ENCODE measurements at places on chromosomes 5 and 9.

GRCh38 chr5:176817841-176818377 lies 7.5 kb downstream of the UNC5A start:
- DNase-seq: no peak

DNA sequence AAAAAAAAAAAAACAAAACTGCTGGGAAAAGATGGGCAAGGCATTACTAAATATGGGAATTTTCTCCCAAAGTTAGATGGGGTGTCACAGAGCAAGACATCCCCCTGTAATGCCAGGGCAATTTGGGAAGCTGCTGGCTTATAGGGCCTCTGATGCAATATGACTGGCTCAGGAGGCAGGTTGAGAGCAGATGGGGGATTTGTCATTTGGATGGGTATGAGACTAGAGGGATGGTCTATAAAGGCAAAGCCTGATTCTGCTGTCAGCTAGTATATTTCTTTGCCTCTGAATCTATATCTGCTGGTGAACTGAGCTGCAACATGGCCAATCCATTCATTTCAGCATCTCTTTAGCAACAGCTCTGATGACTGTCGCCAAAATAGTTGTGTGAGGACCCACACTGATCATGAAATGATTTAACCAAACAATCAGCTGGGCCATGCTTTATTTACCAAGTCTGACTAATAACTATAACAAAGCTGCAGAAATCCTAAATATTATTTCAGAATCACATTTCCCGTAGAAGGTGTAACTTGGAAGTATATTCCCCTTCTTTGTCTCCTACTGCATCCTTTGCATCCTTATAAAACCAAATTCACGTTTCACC lies 455.1 kb upstream of the ZNF608 start:
- DNase-seq: no peak

DNA sequence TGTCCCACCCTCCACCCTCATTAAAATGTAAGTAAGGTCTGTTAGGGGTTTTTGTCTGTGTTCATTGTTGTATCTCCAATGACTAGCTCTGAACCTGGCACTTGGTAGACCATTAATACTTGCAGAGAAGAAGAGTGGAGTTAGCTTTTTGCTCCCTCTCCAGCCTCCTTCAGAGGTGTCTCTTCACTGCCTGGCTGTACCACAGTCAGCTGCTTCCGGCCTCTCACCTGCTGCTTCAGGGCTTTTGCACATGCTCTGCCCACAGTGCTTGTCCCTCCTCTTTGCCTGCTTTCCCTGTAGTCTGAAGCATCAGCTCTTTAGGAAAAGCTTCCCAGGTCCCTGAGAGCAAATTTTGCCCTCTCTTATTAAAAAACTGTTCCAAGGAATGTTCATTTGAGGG lies 83.6 kb downstream of the SNX24 start:
- no peak for DNase-seq

GRCh38 chr9:74644023-74644422 lies 146.9 kb downstream of the RORB start:
- DNase-seq: no peak

- no peak for DNase-seq
Measured at GRCh38 chr9:134961331-134962064, 43.8 kb upstream of the FCN1 start.

- no peak for DNase-seq
Measured at GRCh38 chr5:5953584-5954274, 424.6 kb downstream of the MED10 start.

DNA sequence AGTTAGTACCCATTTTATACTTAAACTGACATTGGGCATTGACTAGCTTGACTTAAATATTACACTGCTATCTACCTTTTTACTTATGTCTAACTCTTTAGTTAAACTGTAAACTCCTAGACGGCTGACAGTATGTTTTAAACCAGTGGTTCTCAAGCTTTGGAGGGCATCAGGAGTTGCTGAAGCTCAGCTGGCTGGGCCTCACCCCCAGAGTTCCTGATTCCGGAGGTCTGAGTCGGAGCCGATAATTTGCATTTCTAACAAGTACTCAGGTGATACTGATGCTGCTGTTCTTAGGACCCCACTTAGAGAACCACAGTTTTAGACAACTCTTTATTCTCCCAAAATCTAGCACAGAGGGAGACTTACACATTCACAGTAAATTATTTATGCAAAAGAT lies 63.3 kb upstream of the PCA3 start:
- DNase-seq: no peak

DNA sequence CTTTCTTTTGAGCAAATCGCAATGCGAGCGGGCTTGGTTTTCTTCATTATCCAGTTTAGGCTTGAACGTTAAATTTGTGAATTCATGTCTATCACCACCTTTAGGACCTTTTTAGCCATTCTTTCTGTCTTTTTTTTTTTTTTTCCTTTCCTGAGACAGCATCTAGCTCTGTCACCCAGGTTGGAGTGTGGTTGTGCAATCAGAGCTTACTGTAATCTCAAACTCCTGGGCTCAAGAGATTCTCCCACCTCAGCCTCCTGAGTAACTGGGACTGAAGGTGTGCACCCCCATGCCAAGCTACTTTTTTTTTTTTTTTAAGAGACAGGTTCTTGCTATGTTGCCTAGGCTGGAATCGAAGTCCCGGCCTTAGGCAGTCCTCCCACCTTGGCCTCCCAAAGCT lies 39.2 kb upstream of the LRRC14B start:
- DNase-seq: no peak

DNA sequence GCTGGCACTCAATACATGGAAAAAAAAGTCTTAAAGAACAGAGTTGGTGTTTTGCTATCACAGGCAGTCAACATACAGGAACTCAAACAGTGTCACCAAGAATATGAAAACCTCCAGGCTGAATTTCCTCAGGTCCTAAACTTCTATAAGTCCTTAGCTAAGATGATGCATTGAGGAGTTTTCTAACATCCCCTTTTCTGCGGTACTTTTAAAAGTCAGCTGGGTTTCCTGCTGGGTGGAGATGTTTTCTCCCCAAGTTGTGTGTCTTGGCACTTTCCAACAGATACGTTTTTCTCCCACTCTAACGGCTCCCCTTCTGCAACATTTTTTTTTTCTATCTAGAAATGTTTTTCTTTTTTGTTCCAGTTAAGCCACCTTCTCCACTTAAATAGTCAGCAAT lies 244.8 kb upstream of the HAPLN1 start:
- no peak for DNase-seq

DNA sequence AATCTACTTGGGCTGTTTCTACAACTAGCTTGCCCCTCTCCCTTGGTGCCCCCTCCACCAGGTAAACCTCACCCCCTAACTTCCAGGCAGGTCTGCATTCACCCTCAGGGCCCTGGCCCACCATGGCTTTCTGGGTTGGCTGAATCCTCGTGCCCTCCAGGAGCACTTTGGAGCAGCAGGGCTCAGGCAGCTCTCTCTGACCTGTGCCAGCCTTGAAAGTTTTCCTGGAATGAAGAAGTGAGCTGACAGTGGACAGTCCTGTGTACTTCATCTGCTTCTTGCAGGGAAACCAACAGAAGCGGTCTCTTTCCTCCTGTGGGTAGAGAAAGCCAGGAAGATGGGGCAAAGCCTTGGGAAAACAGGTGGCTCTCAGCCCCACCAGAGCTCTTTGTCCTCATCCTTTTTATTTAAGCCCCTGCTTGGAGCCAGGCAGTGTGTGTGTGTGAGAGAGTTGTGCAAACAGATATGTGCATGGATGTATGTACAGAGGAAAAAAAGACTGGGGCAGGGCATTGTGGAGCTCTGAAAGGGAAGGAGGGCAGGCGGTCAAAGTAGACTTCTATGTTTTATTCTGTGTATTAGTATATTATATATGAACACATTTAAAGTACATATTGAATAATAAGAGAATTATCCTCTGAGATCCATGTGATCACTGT lies 62.3 kb upstream of the SPRY4 start:
- DNase-seq: no peak

- DNase-seq: no peak
Measured at GRCh38 chr5:68405784-68406743, 190.5 kb downstream of the PIK3R1 start.

GRCh38 chr5:168712280-168712924 lies 133.2 kb upstream of the PANK3 start:
- DNase-seq: peak; percentile 96

DNA sequence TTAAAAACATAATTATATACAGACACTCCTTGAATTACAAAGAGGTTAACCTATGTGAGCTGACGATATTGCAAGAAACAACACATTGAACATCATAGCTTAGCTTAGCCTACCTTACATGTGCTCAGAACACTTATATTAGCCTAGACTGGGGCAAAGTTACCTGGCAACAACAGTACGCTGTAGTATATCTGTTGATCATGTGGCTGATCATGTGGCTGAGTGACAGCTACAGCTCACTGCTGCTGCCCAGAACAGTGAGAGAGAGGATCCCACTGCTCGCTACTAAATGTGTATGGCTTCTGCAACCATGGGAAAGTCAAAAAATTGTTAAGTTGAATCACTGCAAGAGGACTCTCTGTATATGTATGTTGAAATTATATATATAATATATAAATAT lies 169.9 kb downstream of the CDH9 start:
- DNase-seq: no peak

DNA sequence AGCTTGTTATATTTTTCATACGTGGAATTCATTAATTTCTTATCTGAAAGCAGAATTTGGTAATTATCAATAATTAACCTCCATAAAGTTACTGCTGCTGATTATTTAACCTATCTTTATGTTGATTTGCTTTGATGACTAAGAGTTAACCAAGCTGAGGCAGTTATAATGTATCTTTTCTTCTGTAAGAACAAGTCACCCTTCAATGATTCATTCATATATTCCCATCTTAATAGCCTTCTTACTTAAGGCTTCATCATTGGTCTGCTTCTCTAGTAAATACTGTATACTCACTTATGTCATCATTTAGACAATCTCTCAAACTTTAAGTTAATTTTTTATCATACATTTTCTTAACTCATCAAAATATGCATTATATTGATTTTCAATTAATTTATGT lies 592.2 kb downstream of the ANXA1 start:
- peak; percentile 49 for DNase-seq

DNA sequence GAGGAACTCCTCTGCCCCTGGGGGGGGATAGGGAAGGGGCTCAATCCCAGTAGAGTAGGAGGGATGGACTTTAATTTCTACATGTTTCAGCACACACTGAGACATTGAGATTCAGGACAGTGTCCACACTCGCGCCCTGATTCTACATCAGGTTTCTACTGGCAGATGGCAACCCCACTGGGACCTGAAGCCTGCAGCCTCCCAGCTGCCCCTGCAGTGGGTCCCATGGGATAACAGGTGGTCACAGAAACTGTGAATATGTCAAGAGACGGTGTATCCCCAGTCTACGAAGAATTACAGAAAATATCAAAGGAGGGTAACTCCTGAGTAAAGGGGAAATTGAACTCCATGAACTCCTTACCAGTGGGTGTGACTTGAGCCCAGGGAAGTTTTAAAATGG lies 2.4 kb upstream of the TERT start:
- no peak for DNase-seq

- no peak for DNase-seq
Measured at GRCh38 chr9:13445103-13445500, 165.6 kb upstream of the MPDZ start.

DNA sequence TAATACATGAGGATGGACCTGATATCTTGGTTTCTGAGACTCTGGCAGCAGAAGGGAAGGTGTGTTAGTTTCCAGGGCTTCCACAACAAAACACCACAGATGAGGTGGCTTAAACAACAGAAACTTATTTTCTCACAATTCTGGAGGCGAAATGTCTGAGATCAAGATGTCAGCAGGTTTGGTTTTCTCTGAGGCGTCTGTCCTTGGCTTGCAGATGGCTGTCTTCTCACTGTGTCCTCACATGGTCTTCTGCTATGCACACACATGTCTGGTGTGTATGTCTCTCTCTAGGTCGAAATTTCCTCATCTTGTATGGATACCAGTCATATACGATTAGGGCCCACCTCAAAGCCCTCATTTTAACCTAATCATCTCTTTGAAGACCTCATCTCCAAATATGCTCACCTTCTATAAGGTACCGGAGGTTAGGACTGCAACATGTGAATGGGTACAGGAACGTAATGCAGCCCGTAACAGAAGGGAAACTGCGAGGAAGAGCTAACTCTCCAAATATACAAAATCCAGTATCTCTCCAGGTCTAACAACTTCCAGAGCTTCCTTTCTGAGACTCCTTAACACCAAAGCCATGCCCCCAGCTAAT lies 139.8 kb upstream of the SMARCA2 start:
- no peak for DNase-seq

GRCh38 chr9:7770111-7770510 lies 29.5 kb downstream of the DMAC1 start:
- DNase-seq: peak; percentile 15

- DNase-seq: peak; percentile 80
Measured at GRCh38 chr9:16726718-16727451, 143.6 kb downstream of the BNC2 start.

GRCh38 chr5:142175461-142176142 lies 67.0 kb downstream of the NDFIP1 start:
- DNase-seq: no peak

DNA sequence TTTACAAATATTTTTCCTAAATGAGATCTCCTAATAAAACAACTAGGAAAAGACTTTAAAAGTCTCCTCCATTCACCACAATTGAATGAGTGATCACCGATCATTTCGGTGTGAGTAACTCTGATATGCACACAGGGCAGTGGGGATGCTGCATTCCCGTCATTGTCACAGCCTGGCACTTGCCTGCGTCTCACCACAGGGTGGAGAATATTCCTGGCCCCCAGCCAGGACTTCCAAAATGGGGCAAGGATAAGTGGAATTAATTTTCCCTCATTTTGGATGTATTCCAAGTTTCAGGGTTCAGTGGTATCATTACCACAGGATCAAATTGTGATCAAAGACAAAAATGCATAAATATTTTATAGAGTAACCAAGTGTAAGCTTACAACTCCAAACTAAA lies 107.1 kb downstream of the CTNND2 start:
- no peak for DNase-seq

DNA sequence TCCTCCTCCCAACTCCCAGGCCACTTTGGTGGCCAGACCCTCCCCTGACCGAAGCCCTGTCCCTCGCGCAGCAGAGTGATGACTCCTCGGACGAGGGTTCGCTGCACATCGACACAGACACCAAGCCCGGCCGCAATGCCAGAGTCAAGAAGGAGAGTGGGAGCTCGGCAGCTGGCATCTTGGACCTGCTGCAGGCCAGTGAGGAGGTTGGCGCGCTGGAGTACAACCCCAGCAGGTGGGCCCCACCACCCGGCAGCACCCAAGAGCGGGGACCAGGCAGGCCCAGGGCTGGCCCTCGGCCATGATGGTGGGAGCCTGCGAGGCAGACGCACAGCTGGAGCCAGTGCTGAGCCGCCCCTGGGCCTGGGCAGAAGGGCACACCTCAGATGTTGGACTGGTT lies 90.6 kb downstream of the PHF2 start:
- no peak for DNase-seq

DNA sequence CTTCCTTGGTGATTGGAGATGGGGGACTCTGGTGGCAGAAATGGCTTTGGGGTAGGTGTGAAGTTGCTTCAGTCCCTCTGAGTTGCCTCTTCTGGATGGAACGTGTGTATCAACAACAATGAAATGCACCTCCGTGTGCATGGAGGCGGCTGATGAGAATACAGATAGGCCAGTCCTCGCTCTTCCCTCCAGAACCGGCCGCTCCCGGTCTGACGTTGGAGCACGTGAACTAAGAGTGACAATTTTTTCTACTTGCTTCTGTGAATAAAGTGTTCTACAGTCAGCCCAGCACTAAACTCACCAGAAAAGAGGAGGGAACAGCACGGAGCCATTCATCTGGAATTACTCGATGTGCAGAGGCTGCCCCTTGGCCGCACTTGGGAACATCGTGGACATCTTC lies 90.7 kb downstream of the ANKRD33B start:
- no peak for DNase-seq

- DNase-seq: no peak
Measured at GRCh38 chr5:14212838-14213237, 69.7 kb downstream of the TRIO start.

- DNase-seq: peak; percentile 37
Measured at GRCh38 chr9:131585375-131585774, 40.1 kb downstream of the PRRT1B start.

GRCh38 chr5:157182143-157182757 lies 1.6 kb downstream of the ITK start:
- no peak for DNase-seq

All from HT1080 (cell line).